T1000 (cell line): ENCODE measurements at places on chromosomes 12 and 14.

DNA sequence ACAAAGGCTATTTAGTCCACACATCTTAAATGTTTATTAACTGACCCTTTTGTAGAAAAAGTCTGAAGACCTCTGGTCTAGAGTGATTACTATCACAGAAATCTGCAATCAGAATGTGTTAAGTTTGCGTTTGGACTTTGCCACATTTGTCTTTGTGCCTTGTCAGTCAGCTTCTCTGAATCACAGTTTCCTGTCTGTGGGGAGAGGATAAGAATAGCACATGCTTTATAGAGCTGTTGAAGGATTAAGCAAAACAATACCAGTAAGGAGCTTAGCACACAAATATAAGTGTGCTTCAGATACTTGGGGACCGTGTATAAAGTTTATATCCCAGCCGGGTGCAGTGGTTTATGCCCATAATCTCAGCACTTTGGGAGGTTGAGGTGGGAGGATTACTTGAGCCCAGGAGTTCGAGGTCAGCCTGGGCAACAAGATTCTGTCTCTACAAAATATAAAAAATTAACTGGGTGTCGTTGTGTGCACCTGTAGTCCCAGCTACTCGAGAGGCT is 63.0 kb upstream of the BTG1 start:
- no peak for DNase-seq

DNA sequence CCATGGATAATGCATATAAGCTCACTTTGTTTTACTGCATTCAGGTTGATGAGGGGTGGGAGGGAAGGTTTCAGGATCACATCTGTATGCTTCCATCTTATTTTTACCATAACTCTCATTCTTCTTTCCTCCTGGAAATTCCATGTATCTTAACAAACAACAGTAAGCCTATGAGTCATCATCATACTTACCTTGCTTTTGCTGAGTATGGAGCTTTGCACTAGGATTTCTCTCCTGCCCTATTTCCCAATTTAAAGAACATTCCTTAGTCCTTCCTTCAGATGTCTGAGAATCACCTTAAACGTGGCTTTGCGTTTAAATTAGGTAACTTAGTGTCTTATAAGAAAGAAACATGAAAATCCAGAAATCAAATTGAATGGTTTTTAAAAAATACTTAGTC is 1.6 kb upstream of the CLEC14A start:
- DNase-seq, result no peak

DNA sequence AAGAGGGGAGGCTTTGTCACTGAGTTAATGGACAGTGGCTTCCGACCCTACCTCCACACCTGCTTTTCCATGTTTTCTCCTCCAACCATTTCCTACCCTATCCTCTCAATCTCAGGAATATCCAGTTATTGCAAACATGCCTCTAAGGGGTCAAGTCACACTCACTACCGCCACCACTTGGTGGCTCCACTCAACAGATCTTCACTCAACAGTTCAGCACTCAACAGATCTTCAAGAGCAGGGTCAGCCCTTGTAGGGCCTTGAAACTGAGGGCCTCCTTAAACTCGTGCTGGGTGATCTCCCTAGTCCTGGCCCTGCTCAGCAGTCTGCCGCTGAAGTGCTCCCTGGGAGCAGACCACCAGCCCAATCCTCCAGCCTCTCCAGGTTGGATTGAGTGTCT is 14.2 kb downstream of the ZNF641 start:
- no peak for DNase-seq

- DNase-seq, result no peak
Observed at GRCh38 chr14:84894254-84894653, 635.7 kb upstream of the FLRT2 start.

DNA sequence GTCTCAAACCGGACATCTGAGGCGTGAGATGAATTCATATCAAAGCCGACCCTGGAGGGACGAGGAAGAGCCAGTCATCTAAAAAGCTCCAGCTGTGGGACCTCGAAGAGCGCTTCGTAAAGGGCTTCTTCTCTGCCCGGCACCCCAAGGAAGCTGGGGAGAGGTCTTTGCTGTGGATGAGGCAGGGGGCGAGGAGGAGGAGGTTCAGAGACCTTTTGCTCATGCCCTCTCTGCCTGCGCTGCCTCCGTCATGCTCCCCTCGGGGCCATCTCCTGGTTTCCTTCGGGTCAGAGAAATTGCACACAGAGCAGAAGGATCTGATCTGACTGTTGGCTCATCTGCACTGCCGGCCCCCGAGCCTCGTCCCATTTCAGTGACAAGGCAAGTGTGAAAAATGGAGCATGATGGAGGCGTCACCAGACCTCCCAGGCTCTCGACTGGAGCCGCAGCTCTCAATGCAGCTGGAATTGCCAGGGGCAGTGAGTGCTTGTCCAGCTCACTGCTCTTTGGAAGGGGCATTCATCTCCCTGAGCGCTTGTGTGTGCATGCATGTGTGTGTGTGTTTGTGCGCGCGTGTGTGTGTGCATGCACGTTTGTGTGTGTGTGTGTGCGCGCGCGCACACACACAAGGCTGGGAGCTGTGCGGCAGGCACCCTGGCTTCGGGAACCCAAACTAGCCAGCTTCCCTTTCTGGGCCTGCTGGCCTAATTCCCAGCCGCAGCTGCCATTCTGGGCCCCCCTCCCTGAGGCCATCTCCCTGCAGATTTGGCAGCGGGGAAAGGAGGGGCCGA is 9.2 kb downstream of the CABP1 start:
- DNase-seq, result no peak

- DNase-seq, result no peak
Observed at GRCh38 chr12:122949405-122949804, 16.9 kb downstream of the ABCB9 start.

- no peak for DNase-seq
Observed at GRCh38 chr14:99331811-99332210, 59.8 kb upstream of the BCL11B start.

GRCh38 chr12:71665090-71665463 is 976 bp downstream of the THAP2 start:
- no peak for DNase-seq

- DNase-seq, result no peak
Observed at GRCh38 chr12:47935184-47935583, 28.2 kb upstream of the TMEM106C start.

- no peak for DNase-seq
Observed at GRCh38 chr12:44654646-44655639, 221.2 kb downstream of the NELL2 start.

GRCh38 chr12:1877169-1877878 is 41.1 kb downstream of the CACNA2D4 start:
- DNase-seq, result no peak

GRCh38 chr12:4579305-4580102 is 17.5 kb downstream of the DYRK4 start:
- no peak for DNase-seq

DNA sequence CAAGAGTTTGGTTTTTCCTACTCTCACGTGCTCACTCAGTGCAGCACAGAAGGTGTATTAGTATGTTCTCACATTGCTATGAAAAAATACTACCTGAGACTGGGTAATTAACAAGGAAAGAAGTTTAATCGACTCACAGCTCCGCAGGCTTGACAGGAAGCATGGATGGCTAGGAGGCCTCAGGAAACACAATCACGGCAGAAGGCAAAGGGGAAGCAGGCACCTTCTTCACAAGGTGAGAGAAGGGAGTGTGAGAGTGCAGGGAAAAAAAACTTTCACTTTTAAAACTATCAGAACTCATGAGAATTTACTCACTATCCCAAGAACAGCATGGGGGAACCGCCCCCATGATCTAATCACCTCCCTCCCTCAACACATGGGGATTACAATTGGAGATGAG is 185.8 kb upstream of the TMPO start:
- no peak for DNase-seq

DNA sequence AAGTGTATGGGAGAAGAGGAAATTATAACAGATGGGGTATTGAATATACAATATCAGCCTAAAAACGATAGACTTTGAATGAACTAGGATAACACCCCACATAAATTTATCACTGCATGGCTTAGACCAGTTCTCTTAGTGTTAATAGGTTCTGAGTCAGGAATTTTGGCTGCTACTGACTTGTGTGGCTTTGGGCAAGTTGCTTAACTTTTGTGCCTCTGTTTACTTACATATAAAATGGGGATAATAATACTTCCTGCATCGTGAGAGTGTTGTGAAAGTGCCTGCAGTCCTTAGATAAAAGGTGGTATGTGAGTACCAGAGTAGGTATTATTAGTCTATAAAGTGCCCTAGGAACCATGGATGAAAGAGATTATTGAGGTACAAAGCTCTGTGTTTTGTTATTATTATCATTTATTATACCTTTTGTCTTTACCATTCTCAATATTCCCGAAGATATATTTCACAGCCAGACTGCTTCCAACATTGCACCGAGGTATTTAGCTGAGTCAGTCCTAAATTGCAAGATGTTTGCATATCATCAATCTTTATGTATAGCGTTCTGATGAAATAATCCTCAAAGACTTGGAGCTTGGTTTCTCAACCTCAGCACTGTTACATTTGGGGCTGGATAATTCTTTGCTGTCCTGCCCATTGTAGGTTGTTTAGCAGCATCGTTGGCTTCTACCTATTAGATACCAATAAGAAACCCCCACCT is 2.3 kb upstream of the PAWR start:
- DNase-seq, result no peak

GRCh38 chr12:96743606-96744005 is 163.5 kb upstream of the NEDD1 start:
- DNase-seq, result no peak

DNA sequence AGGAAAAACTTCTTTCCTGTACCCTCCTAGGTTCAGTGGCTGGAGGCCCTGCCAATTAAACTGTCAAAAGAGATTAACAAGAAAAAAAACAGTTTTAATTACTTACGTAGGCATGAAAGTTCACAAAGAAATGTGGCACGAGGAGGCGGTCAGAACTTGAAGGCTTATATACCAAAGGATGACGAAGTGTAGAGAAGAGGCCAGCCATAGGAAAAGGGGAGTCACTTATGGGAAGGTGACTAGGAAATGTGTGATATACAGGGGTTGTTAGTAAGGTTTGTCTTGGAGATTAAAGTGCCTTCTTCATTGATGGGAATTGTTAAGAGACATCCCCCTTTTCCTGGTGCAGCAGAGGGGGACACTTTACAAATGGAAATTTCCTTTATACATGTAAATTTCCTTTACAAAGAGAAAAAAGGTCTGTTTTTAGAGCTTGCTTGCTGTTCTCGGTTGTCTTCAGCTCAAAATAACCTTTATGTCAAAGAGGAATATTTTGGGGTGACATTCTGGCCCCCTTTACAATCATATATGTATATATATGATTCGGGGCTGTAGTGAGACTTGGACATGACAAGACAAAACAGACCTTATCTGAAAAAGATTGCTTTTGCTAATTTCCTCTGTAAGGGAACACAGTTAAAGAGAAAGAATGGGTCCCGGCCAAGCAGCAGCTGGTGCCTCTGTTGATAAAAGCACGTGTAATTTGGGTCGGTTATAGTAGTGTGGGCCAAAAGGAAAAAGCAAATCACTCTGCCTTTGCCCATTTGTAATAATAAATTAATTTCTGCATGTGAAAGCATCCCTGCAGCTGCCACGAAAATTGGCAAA is 38.6 kb downstream of the SYNE2 start:
- DNase-seq, result no peak

- DNase-seq, result no peak
Observed at GRCh38 chr14:34093883-34094282, 143.0 kb upstream of the EGLN3 start.

DNA sequence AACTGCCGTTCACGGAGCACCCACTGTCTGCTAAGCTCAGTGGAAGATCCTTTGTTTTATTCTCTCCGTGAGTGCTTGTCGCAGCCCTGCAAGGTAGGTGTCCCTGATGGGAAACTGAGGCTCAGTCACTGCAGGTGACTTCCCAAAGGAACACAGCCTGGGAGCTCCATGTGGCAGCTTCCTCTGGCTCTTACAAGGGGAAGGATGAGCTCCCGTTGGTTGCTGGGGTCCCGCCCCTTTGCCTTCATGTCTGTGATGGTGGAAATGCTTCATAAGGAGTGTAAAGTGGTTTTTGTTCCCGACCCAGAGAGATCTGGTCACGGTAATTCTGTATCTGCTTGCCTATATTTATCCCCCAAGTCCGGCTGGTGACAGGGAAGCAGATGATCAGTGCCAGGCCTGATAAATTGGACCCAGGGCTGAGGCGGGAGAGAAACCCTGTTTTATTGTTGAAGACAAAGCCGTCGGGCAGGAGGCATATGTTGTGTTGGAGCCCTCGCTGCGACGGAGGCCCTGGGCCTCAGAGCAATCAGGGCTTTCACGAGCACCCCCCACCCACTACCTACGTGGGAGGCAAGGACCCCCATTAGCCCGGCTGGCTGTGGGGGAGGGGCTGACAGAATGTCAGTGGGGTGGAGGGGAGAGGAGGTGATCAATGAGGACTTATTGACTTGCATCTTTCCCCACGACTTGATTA is 91.9 kb downstream of the KIF26A start:
- DNase-seq, result no peak

DNA sequence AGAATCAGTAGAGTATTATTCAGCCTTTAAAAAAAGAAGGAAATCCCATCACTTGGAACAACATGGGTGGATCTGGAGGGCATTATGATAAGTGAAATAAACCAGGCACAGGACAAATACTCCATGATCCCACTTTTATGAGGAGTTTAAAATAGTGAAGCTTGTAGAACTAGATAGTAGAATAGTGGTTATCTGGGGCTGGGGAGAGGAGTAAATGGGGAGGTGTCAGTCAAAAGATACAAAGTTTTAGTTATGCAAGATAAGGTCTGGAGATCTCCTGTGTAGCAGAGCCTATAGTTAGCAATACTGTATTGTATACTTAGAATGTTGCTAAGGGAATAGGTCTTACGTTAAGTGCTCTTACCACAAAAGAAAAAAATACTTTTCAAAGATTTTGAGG is 64.9 kb downstream of the RIC8B start:
- no peak for DNase-seq

DNA sequence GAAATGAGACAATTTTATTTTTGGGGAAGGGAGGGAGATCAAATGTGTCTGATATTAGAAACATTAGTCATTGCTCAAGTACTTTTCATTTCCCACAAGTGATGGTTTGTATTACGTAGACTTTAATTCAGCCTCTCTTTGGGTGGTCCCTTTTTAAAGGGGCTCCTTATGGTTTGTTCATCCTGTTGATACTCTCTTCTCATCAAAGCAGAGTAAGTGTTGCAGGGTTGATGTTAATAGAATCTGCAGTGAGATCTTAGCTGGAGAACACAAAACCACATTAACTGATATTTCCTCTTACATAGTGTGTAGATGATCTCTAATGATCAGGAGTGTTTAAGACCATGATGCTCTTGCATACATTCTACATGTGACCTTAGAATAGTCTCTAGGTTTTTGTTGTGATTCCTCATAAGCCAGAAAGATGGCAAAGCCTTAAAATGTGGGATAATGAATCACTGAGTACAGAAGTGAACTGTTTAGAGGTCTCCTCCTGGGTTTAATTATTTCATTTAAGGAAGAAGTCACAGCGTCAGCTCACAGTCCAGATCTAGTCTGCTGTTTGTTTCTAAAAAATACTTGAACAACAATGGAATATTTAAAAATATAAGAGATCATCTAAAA is 87.4 kb upstream of the PTPRR start:
- DNase-seq, result no peak

GRCh38 chr14:102085948-102086708 is 716 bp downstream of the HSP90AA1 start:
- DNase-seq, result no peak

DNA sequence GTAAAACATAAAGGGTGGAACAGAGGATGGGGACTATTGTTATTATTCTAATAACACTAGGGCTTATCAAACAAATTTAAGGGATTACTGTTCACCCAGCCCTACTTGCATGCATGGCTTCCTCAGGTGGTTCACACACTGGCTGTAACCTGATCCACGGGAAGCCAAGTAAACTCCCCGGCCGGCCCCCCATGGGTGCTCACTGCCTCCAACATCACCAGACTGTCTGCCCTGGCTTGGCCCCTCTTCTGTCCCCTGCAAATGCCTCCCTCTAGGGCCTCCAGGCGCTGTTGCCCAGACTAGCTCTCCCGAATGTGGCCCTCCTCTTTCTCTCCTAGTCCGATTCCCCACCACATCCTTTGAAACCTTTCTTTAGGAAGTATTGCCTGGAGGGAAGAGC is 18.6 kb downstream of the FAIM2 start:
- no peak for DNase-seq
